ENCODE measurements at places on chromosomes 2 and 18.

DNA sequence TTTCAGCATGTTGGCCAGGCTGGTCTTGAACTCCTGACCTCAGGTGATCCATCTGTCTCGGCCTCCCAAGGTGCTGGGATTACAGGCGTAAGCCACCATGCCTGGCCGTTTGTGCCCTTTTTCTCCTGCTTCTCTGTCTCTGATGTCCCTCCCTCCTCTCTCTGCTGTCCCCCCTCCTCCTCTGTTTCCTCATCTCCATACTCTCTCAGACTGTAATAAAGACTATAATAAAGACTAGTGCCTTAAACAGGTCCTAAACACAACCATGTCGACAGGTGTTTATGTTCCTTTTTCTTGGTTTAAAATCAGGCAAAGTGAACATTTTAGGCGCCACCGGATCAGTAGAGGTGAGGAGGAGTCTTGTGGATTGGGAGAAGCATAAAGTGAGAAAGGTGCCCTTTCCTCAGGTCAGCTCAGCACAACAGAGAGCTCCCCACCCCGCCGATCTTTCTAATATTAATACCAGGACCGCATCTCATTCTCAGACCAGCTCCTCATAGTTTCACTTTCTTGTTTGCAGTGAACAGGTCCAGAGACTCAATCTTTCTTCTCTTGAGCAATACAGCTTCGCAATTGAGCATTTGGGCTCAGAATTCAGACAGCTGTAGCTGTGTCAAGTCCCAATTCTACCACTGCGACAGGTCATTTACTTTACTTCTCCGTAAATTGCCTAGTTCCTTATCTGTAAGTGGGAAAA is 23.7 kb downstream of the TIMM21 start:
- peak; percentile 44 for DNase-seq

DNA sequence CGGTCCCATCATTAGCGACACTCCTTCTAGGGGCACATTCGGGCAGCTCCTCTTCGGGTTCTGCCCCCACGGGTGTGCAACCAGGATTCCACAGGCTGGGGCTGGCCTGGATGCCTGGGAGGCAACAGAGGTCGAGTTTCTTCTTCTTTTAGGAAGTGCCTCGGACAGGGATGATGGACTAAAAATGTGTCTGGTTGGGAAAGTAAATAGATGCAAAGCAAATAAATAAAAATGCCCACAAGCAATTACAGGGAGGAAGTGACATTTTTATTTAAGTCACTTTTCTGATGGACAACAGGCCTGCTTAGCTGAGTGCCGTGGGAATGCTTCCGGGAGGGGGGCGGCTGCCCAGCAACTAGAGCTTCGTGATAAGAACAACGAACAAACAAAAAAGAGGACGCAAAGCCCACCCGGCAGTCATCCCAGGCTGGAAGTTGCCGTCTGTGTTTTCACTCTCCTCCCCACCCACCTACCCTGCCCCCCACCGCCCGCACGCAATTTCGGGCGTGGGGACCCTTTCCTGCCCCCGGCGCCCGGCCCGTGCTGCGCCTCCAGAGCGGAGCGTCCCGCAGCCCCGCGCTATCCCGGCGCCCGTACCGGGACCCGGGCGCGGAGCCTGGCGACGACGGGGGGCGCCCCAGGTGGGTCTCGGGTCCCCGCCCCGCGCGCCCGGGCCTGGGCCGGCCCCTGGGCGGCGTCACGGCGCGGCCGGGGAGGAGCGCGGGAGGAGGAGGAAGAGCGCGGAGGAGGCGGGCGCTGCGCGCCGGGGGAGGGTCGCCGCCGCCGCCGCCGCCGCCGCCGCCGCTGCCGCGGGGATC is 412 bp upstream of the NCK2 start:
- DNase-seq = peak; percentile 91

DNA sequence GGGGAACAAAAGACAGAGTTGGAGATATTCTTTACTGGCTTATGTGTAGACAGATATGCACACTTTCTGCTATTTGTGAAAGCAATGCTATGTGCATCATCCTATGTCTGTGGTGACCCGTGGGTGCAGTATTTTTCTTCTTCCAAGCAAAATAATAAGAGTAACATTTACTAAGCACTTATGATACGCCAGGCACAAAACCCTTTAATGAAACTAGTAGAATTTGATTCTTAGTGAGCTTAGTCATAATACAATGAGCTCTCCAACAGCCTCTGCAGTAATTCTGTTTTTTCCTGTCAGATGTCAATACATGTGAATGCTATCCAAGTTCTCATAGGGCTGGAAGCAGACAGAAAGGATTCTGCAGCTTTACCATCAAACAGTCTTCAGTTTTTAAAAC is 130.6 kb downstream of the RAD51AP2 start:
- DNase-seq = no peak

GRCh38 chr18:26547646-26548414 is 523 bp downstream of the KCTD1 start:
- peak; percentile 85 for DNase-seq

- DNase-seq = peak; percentile 49
Observed at GRCh38 chr2:226772389-226773179, 27.0 kb downstream of the IRS1 start.

- DNase-seq = no peak
Observed at GRCh38 chr2:200747668-200748618, 63.8 kb upstream of the BZW1 start.

GRCh38 chr2:80393991-80394390 is 89.4 kb upstream of the LRRTM1 start:
- DNase-seq = no peak

DNA sequence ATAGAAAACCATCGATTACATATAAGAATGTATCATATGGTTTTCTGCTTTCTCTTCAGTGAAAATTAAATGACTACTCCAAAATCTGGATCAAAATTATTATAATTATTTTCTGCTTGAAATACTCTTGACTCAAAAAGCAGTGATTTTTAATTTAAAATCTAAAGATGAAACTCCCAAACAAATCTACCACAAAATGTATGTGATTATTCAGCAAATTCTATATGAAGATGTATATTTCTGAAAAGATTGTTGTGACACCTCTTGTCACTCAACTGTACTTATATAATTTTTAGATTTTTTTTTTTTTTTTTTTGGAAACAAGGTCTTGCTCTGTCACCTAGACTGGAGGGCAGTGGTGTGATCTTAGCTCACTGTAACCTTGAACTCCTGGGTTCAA is 98.6 kb downstream of the MTCL1 start:
- DNase-seq = no peak

DNA sequence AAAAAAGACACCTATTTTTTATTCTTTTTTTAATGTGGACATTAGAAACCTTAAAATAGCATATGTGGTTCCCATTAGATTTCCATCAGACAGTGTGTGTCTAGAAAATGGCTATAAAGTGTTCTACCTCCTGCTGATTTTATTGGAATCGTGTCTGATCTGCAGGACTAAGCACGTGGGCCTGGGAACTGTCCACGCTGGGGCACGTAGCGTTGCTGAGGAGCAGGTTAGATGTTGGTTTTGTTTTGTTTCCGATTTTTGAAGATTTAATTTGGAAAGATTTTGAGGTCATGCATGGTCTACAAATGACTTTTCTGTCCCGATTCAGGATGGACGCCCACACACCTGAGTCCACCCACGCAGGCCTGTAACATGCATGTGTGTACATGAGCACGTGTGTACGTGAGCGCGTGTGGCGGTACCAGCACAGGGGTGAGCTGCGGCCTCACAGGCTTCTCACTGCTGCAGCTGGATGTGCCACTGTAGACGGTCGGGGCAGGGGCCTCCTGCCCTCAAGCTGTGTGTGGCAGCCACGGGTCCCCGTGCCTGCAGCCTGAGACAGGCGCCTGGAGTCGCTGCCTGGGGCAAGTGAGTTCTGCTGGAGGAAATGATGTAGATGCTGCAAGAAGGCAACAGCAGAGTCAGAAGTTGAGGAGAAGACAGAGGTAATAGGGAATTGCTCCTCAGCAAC is 99.7 kb upstream of the CTDP1 start:
- DNase-seq = no peak

DNA sequence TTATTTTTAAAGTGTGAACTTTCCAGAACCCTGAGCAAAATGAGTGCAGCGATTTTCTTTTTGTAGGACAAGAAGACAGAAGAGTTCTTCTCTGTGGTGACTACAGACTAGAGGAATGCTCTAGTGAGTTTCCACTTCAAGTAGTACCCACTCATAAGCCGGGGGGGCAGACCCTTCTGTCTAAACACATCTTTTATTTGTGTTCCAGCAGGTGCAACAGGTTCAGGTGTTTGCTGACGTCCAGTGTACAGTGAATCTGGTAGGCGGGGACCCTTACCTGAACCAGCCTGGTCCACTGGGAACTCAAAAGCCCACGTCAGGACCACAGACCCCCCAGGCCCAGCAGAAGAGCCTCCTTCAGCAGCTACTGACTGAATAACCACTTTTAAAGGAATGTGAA is 25.2 kb downstream of the PTRHD1 start:
- DNase-seq = no peak

DNA sequence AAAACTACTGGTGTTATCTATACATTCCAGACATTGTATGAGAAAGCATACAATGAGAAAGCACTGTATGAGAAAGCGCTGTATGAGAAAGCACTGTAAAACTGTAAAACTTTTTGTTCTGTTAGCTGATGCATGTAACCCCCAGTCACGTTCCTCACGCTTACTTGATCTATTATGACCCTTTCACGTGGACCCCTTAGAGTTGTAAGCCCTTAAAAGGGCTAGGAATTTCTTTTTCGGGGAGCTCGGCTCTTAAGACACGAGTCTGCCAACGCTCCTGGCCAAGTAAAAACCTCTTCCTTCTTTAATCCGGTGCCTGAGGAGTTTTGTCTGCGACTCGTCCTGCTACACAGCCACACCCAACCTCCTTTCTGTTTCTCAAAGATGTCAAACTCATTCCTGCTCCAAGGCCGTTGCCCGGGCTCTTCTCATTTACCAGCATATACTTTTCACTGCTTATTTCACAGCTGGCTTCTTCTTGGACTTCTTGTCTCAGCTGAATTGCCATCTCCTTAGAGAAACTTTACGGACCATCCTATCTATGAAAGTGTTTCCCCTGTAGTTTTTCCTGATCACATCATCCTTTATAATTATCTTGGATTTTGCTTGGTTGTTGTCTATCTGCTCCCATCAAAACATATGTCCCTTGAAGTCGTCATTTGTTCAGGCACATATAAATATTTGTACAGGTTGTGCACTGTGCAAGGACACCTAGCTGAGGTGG is 29.8 kb upstream of the YES1 start:
- no peak for DNase-seq

- no peak for DNase-seq
Observed at GRCh38 chr2:109124982-109125592, 3.9 kb upstream of the SH3RF3 start.

DNA sequence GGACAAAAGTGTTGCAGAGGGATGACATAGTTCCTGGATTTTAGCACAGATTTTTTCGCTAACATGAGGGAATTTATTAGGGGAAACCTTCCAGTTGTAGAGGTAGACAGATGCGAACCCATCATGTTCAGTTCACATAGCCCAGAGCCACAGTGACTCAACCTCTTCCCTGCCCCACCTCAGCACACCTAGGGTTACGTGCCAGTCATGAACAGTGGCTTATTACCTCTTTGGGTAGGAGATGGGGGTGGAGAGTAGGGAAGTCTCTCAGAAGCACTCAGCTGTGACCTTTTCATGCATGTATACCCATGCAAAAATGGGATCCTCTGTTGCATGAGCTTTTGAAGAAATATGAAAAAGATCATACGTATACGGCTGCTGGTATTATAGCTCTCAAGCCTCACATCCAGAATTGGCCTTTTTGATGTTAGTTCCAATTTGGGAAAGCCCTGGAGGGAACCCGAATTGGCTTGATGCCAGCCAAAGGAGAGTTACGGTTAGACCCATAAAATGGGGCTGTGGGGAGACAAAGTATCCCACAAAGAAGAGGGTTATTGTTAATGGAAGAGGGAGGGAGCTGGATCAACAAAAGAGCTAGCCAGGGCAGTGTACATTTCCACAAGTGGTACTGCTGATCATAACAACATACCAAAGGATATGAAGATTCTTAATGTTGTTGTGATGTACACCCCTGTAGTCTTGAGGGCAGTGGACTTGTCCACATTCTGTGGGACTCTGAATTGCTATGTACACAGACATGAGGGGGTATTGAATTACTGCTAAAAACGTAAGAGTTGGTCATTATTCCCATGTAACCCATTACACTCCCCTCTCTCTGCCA is 4.9 kb downstream of the TANC1 start:
- DNase-seq = no peak

- peak; percentile 89 for DNase-seq
Observed at GRCh38 chr2:70964596-70965386, 13.6 kb upstream of the ANKRD53 start.

- DNase-seq = no peak
Observed at GRCh38 chr18:78579449-78579848, 400.2 kb upstream of the SALL3 start.

GRCh38 chr2:9174771-9175437 is 31.7 kb upstream of the ASAP2 start:
- no peak for DNase-seq

GRCh38 chr2:215754546-215754945 is 258.8 kb downstream of the MREG start:
- no peak for DNase-seq

GRCh38 chr2:203623661-203624060 is 82.8 kb upstream of the CD28 start:
- no peak for DNase-seq

DNA sequence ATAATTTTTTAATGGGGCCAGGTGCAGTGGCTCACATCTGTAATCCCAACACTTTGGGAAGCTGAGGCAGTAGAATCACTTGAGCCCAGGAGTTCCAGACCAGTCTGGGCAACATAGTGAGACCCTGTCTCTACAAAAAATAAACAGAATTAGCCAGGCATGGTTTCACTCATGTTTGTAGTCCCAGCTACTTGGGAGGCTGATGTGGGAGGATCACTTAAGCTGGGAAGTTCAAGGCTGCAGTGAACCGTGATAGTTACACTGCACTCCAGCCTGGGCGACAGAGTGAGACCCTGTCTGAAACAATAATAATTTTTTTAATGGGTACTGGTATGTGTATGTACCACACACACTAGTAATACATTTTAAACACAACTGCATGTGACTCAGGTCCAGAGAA is 2.4 kb downstream of the ARL6IP6 start:
- DNase-seq = no peak

- DNase-seq = no peak
Observed at GRCh38 chr2:222239091-222239490, 59.7 kb downstream of the PAX3 start.

GRCh38 chr2:30213907-30214463 is 17.3 kb upstream of the LBH start:
- no peak for DNase-seq

- DNase-seq = peak; percentile 52
Observed at GRCh38 chr2:200483729-200484198, 26.1 kb downstream of the KCTD18 start.

DNA sequence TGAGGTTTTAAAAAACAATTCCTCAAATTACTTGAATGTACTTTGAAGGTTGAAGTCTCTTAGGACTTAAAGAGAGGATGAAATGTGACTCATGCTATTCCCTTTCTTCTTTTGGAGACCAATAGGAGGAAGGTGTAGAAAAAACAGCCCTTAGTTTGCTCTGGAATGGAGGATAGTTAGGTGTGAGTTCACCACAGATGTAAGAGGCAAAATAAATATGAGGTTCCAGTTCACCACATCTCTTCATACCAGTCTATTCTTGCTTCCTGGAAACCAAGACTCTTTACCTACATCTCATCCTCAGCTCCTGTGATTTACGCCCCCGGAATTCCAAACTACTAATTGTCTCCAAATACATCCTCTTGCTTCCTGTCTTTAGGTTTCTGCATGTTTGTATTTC is 77.5 kb upstream of the TTC21B start:
- DNase-seq = no peak

GRCh38 chr2:29881089-29881730 is 40.2 kb downstream of the ALK start:
- no peak for DNase-seq
